ENCODE measurements at places on chromosomes 7 and 10. TPM values are rescaled to one million over a fixed set of nuclear protein-coding genes. Genes with fewer than 3 reads are reported as not detected.

- no peak for DNase-seq
Observed at GRCh38 chr7:25982684-25983083, 169.3 kb upstream of the NFE2L3 start.

- no peak for DNase-seq
Observed at GRCh38 chr7:128811631-128812430, 18.4 kb upstream of the FLNC start.

- peak; percentile 55 for DNase-seq
Observed at GRCh38 chr7:43108255-43109011, 4.0 kb upstream of the HECW1 start.

DNA sequence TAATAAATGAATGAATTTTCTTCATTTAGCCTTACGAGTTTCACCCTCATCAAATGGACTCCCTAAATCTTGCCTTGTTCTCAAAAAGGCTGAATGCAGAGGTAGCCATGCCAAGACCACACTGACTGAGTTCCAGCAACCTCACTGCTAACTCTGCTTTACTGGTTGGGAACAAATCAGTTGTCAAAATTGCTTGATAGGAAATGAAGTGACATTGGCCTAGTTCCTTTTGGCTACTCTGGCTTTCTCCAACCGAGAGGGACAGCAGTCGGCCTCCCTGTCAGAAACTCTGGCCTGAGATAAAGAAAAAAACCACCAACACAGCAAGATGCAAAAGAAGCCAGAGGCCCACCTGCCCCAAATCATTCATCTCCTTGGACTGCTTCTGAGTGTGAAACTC lies 87.0 kb downstream of the PPP1R3C start:
- DNase-seq: no peak

DNA sequence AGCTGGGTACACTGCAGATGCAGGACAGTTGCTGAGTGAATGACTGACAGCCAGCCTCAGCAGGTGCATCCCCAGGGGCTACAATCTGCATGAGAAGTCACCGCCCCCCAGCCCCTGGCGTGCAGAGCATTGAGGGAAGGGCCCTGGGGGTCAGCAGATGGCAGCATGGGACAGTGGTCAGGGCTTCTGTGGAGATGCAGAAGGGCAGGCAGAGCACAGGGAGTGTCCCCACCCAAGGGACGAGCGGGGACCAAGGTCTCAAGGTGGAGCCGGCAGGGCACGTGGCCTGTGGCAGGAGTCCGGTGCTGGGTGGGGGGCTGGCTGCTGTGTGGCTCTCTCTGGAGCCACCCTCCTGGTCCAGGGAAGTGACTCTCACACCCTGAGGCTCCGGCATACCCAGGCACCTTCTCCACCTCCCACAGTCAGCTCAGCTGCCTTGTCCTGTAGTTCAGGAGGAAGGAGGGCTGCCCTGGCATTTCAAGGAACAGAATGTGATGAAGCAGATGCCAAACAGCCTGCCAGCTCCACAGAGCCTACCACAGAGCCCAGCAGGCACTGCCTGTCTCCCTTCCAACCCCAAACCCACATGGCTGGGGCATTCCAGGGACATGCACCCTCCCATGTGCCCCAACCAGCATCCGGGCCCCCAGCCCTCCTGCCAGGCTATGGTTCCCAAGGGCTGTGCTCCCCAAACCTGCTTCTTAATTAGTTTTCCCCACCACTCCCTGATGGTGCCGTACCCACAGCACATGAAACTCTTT lies 114.5 kb downstream of the TMEM130 start:
- DNase-seq: no peak

DNA sequence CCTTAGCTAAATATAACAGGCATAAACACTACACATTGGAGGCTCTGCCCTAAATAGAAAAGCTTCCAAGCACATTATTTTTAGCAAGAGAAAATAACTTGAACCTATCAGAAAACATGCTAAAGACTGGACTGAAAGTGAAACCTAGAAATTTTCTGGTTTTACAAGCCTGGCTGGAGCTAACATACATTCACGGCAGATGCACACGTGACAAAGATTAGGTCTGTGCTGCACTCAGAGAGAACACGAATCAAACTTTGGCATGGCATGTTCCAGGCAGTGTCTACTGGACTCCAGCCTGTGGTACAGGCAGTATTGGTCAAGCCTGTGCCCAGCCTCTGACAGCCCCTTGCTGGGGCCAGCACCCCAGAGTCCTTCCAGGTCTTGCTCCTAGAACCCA lies 94.1 kb upstream of the PCBD1 start:
- DNase-seq: no peak

DNA sequence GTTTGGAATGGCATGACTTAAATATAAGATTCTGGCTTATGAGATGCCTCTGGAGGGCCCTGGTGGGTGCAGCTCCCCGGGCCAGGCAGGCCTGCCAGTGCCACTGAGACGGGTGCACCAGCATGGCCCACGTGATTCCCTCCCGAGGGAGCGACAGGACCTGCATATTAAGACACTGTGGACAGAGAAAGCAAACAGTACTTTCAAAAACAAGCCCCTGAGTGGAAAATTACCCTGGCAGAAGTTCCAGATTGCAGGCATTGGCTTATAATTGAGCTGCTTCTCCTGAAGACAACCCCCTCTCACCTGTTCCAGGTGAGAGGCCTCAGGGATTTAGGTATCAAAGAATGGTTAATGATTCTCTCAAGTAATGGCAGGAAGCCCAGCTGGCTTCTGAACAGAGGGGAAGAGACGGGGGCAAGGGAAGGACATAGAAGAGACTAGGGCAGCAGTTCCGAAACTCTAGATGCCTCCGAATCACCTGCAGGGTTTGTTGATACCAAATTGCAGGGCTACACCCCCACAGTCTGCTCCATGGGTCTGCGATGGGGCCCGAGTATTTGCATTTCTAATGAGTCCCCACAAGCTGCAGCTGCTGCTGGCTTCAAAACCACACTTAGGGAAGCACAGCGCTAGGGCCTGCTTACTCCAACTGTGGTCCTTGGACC lies 66.0 kb upstream of the DOCK1 start:
- DNase-seq: no peak

Gene UBTD1
- 35.2 TPM for total RNA-seq

Gene ZNF12
- 16.9 TPM for total RNA-seq

Gene MDH2
- 38.3 TPM for total RNA-seq

Gene LRRN3
- total RNA-seq: 2.7 TPM

All from fibroblast of the aortic adventitia (primary cell).